Left cardiac atrium (tissue), 4 donors: ENCODE measurements at places on chromosomes 16 and 17. TPM values are rescaled to one million over a fixed set of nuclear protein-coding genes. Genes with fewer than 3 reads are reported as not detected.
A peak's percentile ranks its signal among the peaks of the same experiment; 100 is the strongest.

DNA sequence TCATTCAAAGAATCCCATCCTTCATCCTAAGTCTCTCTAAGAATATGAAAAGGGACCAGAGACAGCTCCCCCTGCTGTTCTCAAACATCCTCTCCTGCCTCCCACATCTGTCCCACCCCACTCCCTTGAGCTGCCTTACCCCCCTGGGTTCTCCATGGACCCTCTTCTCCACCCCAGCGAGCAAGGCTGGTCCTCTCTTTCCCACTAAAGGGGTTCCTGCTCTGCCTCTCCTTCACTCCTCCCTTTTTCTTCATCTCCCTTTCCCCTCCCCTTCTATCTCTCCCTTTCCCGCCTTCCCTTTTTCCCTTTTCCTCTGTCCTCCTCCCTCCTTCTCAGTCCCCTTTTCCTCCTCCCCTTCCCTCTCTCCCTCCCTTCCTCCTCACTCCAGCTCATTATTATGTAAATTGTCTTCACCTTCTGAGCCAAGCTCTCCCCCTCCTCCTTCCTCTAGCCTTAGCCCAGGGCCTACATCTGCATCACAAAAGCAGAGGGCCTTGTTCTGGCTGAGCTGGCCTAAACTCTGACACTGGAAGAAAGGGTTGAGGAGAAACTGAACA, 90.0 kb downstream of the GNAO1 start:
- no peak for DNase-seq

- no peak for DNase-seq
Observed at GRCh38 chr17:80381416-80381923, 33.5 kb upstream of the ENDOV start.

DNA sequence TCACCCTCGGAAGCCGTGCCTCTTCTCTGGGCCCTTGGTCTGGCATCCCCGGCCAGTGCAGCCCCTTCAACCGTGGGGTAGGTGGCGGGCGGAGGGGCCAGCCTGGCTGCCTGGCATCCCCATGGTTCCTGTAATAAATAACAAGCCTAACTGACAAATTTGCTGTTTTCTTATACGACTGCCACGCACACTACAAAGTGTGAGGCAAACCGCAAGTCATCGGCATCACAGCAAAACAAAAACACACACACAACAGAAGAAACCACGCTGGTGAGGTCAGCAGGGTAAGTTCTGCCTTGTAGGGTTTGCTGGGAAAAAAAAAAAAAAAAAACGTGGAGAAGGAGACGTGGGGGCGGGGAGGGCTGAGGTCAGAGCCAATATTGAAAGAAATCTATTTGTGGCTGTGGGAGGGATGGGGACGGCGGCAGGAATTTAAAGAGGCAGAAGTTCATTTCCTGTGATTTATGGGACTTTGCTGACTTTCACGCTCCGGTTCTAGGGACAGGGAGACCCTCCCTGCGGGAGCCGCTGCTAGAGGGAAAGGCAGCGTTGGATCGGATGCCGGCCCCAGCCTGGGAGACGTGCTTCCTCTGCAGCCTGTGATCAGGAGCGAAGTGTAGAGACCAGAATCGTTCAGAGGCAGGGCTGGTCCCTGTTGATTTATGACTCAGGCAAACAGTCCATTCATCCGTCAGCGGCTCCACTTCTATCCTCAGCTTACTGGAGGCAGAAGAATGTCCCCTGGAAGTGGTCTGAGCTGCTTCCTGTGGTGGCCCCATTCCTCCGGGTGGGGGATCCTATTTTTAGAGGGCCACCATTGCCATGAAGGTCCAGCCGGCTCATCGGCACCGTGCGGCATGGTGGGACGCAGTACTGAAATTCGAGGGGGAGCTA, 162.8 kb downstream of the FOXL1 start:
- peak; percentile 70 for DNase-seq

DNA sequence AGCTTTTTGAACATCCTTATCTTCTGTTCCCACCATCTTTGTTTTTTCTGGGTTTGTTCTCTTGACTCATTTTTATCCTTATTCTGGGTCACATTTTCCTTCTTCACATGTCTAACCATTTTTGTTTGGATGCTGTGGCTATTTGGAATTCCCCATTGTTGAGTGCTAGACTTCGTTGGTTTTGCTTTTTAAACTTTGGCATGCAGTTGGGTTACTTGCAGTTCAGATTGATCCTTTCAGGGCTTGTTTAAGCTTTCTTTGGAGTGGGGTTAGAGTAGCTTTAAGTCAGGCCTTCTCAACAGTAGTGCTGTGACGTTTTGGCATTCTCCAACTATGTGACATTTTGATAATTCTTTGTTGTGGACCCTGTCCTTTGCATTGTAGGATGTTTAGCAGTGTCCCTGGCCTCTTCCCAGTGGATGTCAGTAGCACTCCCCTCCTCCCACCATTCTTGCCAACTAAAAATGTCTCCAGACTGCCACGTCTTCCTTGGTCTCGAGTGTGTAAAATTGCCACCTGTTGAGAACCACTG, 21.1 kb downstream of the PRMT7 start:
- no peak for DNase-seq

GRCh38 chr16:9970796-9971195, 211.4 kb downstream of the GRIN2A start:
- DNase-seq, result no peak

GRCh38 chr17:6078458-6078871, 8.3 kb downstream of the WSCD1 start:
- DNase-seq, result no peak

The FGF11 gene
- total RNA-seq, result 20.5 TPM

The CHST4 gene
- total RNA-seq, result not detected

The KRT20 gene
- not detected for total RNA-seq

The TCAP gene
- 1,910 TPM for total RNA-seq
